ENCODE measurements at places on chromosomes 7 and 10.
A peak's percentile ranks its signal among the peaks of the same experiment; 100 is the strongest.

DNA sequence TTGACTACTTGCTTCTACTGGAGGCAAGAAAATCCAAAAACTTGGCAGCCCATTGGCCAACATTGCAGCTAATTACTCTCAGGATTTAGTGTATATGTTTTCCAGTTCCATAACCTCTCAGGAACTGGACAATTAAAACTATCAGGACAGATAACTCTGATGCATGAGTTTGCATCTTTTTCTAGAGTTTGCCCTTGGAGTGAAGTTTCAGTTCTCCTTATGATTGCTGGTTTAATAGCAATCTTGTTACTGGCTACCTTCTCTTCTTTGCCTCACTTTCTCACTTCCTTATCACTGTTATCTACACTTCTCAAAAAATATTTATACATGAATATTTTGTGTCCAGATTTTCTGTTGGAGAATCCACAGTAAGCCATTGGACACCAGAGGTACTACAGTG, 735.9 kb downstream of the PCDH15 start:
- DNase-seq, result no peak

DNA sequence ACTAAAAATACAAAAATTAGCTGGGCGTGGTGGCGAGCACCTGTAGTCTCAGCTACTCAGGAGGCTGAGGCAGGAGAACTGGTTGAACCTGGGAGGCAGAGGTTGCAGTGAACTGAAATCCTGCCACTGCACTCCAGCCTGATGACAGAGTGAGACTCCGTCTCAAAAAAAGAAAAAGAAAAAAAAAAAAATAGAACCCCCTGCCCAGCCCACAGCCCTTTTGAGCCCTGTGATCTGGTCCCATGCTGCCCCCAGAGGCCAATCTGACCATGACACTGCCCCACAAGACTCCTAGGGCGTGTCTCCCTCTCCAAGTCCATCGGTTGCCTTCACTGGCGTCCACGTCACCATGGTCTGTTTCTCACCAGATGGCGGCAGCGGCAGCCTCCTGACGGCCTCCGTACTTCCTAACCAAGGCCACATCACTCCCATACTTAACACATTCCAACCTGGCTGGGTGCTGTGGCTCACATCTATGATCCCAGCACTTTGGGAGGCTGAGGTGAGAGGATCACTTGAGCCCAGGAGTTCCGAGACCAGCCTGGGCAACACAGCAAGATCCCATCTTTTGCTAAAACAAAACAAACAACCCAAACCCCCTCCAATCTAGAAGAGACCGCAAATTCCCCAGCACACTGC, 18.0 kb downstream of the STX1A start:
- no peak for DNase-seq

GRCh38 chr7:2405601-2406345, 2.4 kb downstream of the CHST12 start:
- peak; percentile 40 for DNase-seq

DNA sequence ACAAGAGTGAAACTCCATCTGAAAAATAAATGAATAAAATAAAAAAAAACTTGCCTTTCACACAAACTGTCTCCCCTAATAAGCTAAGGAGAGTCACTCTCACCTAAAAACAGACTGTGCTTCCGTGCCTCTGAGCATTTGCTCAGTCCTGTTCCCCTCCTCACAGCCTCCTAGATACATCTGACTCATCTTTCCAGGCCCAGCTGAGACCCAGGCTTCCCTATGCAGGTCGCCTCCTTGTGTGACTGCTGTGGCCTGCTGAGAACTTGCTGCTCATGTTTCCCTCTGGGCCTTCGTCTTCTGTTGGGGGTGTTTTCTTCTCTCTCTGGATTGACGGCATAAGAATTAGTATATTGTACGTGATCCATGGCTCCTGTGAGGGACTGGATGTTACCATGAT, 777.7 kb downstream of the LRMDA start:
- DNase-seq, result no peak

DNA sequence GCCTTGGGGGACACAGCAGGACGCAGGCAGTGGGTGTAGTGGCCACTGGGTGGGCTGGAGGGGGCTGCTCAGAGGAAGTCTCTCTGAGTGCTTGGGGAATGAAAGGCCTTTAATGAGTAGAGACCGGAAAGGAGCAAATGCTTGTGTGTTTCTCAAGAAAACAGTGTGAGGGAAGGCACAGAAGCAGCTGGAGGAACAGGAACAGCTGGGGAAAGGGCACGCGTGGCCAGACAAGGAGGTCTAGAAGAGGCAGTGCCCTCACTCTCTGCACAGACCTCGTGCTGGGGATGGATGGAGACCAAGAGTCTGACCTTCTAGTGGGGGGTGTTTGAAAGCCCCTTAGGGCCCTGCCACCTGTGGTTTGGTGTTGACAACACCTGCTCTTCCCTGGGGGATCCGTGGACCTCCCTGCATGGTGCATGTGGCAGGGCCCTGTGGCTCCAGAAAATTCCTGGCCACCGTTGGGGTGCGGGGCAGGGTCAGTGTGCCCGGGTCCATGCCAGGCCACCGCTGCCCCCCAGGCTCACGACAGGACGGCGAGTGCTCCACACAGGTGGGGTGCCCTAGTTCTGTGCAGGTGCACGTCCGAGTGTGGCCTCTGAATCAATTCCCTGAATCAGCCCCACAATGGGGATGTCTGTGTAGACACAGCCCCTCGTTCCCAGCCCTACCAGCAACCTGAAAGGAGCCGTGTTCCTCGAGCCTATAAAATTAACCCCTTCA, 25.9 kb upstream of the FAM20C start:
- no peak for DNase-seq

GRCh38 chr7:127239814-127240213, 12.9 kb downstream of the GRM8 start:
- DNase-seq, result no peak

GRCh38 chr7:20267482-20267881, 50.3 kb upstream of the MACC1 start:
- DNase-seq, result no peak

DNA sequence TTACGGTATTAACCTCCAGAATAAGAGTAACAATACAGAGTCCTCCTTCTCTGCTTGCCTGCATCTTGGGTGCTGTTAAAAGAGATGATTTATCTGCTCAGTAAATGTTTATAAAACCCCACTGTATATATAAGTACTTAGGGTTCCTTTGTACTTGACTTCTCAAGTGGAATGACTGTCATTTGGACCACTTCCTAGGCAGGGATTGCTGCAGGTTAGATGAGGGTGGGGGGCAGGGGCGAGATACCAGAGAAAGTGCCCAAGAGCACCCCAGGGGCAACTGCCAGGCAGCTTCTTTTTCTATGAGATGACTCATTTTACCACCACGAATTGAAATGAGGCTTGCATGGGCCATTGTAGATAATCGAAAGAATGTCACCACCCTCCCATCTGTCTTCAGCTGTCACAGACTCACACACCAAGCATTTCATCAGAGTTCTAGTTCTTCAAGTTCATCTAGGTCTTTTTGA, 421.9 kb upstream of the GALNT17 start:
- DNase-seq, result no peak

DNA sequence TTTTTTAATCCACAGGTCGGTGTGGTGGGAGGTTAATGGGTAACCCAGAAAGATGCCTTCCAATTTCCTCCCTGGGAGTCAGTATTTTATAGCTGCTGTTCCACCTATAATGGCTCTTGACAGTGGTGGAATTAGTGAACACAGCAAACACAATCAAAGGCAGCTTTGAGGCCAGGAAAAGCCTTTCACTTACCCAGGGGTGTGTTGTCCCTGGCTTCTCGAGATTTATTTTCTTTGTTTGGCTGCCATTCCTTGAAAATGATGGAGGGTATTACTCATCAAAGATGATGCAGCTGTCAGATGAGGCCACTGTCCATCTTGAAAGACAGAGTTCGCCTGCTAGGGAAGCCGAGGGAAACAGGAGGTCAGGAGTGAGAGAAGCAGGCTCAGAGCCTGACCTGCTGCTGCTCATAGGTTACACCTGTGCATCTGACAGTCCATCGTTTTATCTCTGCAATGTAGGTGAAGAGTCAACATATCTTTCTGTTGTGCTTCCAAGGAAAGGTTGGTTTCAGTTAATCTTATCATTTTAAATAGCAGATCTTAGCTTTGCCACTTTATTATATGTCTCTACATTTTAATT, 221.6 kb downstream of the XPNPEP1 start:
- no peak for DNase-seq
